ENCODE measurements at places on chromosomes 16 and 17.

GRCh38 chr16:23060458-23061320, 88.6 kb downstream of the USP31 start:
- peak; percentile 71 for DNase-seq

- no peak for DNase-seq
Observed at GRCh38 chr16:79972053-79972704, 371.6 kb upstream of the MAF start.

GRCh38 chr16:67430504-67430976, 381 bp upstream of the HSD11B2 start:
- DNase-seq, result no peak

GRCh38 chr17:79983456-79983855, 52.2 kb downstream of the TBC1D16 start:
- DNase-seq, result no peak

DNA sequence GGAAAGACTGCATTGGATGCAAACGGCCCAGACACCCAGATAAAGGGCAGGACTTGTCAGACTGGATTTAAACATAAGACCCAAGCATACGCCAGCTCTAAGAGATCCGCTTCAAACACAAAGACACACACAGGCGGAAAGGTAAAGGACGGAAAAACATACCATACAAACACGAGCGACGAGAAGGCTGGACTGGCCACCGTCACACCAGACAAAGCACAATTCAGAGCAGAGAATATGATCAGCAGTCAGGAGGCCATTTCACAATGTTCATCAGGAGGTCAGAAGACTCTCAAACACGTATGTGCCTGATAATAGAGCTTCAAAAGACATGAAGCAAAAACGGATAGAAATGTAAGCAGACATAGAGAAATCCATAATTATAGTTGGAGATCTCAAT, 84.9 kb upstream of the GNG13 start:
- DNase-seq, result no peak
